ENCODE measurements at places on chromosomes 3 and 15.
A peak's percentile ranks its signal among the peaks of the same experiment; 100 is the strongest.

- H3K4me1 ChIP-seq = no peaks in the 10 kb centered on the region
- no peak for DNase-seq
- peak overlapping the region; percentile 30 for H3K27ac ChIP-seq
- no peaks in the 10 kb centered on the region for H3K36me3 ChIP-seq
Observed at GRCh38 chr3:36957862-36958686, 13.2 kb upstream of the TRANK1 start.

- H3K4me3 ChIP-seq = no peak overlapping the region
- H3K27ac ChIP-seq = no peak overlapping the region
- H3K27me3 ChIP-seq = no peaks in the 10 kb centered on the region
- DNase-seq = no peak
- peaks cover 7% of the 10 kb centered on the region for H3K4me1 ChIP-seq
- peaks cover 11% of the 10 kb centered on the region for H3K36me3 ChIP-seq
Observed at GRCh38 chr15:90879730-90880366, 4.5 kb upstream of the FES start.

- H3K27me3 ChIP-seq = no peaks in the 10 kb centered on the region
- no peaks in the 10 kb centered on the region for H3K36me3 ChIP-seq
- H3K27ac ChIP-seq = peak overlapping the region; percentile 74
- H3K4me1 ChIP-seq = no peaks in the 10 kb centered on the region
- DNase-seq = no peak
- H3K4me3 ChIP-seq = peak overlapping the region; percentile 62
Observed at GRCh38 chr15:81182031-81182755, 14.5 kb upstream of the IL16 start.

DNA sequence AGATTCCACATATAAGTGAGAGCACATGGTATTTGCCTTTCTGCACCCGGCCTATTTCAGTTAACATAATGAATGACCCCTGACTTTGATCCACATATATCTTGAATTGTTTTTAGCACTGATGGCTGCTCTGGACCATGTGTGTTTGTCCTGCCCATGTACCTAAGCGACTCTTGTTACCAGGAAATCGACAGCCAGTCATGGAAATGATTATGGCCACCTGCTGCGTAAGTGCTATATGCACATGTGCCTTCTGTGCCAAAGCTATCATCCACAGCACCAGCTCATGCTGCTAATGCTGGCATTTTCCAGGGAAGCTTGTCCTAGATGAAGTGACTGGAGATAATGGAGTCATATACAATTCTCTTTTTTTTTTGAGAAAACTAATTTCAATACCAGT, 103.7 kb downstream of the PEX5L start:
- no peaks in the 10 kb centered on the region for H3K36me3 ChIP-seq
- H3K27me3 ChIP-seq = no peaks in the 10 kb centered on the region
- H3K4me3 ChIP-seq = no peak overlapping the region
- H3K27ac ChIP-seq = no peak overlapping the region

- H3K4me1 ChIP-seq = no peaks in the 10 kb centered on the region
- H3K27me3 ChIP-seq = no peaks in the 10 kb centered on the region
- no peaks in the 10 kb centered on the region for H3K36me3 ChIP-seq
- DNase-seq = no peak
- H3K27ac ChIP-seq = no peak overlapping the region
Observed at GRCh38 chr3:10529809-10530208, 24.4 kb upstream of the ATP2B2 start.

DNA sequence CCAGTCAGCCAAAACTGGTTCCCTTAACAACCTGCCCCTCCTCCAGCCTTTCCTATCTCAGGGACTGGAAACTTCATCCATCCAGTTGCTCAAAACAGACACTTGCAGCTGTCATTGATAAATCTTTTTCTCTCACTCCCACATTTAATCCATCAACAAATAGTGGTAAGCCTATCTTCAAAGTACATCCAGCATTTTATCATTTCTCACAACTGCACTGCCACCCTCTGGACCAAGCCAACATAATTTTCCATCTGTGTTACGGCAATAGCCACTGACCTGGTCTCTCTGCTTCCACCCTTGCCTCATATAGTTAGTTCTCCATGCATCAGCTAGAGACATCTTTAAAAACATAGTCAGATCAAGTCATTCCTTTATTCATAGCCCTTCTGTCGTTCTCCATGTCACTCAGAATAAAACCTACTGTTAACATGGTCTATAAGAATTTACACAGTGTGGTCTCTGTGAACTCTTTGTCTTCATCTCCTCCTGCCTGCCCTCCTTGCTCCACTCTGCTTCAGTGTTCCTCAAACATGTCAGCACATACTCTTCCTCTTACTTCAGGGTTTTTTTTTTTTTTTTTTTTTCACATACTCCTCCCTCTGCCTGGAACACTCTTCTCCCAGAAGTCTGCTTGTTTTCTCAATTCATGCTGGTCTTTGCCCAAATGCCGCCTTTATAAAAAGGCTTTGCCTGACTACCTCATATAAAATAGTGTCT, 102.5 kb upstream of the COL6A5 start:
- no peaks in the 10 kb centered on the region for H3K36me3 ChIP-seq
- no peak overlapping the region for H3K27ac ChIP-seq
- H3K4me1 ChIP-seq = no peaks in the 10 kb centered on the region

DNA sequence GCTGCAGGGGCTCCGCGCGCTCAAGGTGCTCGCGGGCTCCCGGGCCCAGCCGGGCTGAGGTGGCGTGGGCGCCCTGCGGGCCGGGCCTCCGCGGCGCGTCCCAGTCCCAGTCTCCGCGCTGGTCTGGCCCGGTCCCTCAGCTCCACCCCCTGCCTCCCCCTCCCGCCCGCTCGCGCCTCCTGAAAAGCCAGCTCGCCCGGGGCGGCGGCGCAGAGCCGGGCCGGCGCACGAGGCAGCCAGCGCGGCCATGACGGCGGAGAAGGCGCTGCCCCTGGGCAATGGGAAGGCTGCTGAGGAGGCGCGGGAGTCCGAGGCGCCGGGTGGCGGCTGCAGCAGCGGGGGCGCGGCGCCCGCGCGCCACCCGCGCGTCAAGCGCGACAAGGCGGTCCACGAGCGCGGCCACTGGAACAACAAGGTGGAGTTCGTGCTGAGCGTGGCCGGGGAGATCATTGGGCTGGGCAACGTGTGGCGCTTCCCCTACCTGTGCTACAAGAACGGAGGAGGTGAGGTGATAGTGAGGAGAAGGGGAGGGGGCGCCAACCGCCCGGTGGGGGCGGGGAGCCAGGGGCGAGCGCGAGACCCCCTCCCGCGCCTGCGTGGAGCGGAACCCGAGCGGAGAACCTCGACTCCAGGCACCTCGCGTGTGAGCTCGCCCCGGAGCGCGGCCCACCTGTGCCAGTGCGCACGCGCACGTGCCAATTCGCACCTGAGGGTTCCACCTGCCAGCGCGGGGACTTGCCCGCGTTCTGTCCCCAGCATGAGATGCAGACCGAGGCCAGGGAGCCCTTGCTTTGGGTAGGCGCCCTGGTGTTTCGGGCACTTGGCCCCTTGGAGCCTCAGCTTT, at the start of gene SLC6A11:
SLC6A11 (plus strand) TSS at position 210 of the 844 bp plus-strand sequence; CDS start at position 248, 38 bp downstream.
- no peaks in the 10 kb centered on the region for H3K27me3 ChIP-seq
- DNase-seq = no peak
- no peak within 1 kb of the TSS for H3K27ac ChIP-seq
- no peaks in the 10 kb centered on the region for H3K36me3 ChIP-seq

DNA sequence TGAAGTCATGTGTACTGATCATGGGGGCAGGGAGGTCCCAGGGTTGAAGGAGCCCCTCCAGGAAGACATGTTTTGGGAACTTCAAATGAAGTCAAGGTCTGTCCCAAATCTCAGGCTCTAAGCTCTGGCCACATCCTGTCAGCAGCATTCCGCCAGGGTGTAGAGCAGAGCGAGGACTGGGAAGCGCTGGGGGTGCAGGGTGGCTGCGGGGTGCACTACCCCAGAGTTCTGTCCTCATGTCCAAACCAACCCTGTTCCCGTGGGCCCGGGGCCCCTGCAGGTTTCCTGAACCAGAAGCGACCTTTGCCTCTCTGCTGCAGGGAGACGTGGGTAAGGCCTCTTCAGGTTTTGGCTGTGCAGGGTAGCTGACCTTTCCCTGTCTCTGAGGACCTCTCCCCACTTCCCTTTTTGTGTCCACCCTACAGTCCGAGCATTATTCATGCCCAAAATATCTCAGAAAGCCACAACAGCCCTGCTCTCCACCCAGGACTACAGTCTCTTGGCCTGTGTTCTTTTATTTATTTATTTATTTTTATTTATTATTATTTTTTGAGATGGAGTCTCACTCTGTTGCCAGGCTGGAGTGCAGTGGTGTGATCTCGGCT, 26.6 kb upstream of the FLNB start:
- DNase-seq = no peak
- no peaks in the 10 kb centered on the region for H3K36me3 ChIP-seq
- no peaks in the 10 kb centered on the region for H3K27me3 ChIP-seq
- H3K4me1 ChIP-seq = no peaks in the 10 kb centered on the region
- H3K27ac ChIP-seq = no peak overlapping the region

- H3K27ac ChIP-seq = no peak overlapping the region
- H3K27me3 ChIP-seq = no peaks in the 10 kb centered on the region
- DNase-seq = no peak
Observed at GRCh38 chr3:188113756-188114155, 40.2 kb upstream of the LPP start.
